ENCODE measurements at places on chromosomes 11 and 22.

DNA sequence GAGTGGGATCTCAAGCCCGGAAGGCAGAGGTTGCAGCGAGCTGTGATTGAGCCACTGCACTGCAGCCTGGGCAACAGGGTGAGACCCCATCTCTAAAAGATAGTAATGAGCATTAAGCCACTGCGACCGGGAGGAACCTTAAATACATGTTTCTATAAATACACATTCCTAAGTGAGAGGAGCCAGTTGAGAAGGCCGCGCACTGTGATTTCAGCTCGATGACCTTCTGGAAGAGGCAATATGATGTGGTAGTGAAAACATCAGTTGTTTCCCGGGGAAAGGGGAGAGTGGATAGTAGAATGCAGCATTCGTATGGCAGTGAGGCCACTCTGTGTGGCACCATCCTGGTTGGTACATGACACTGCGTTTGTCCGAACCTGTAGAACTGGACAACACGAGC lies 18.0 kb downstream of the PTDSS2 start:
- DNase-seq, result no peak

DNA sequence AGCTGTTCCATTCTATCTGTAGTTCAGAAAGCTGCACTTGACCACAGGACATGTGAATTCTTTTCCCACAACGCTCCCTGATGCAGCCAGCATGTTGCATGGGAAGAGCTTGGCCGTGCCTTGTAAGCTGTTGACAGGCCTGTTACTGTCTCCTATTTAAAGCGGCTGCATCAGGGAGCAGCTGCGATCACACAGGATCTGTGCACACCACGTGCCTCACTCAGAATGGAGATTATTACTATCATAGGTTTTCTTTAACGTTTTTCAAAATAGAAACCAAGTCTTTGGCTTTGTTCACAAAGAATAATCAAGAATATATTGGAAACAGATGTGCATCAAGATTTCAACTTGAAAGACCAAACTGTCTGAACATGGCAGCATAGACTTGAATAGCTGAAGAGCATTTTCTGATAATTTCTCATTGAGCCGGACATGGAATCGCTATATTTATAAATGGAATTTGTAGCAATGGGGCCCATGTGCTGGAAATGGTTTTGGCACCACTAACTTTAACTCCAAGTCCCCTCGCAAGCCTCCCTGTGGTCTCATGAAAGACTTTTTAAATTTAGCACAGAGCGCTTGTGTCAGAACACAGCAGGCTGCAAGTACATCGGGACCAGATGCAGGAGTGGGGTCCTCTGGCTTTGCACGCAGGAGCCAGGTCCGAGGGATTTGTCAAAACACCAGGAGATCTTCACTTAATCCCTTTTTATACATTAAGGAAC lies 40.8 kb upstream of the MYO18B start:
- DNase-seq, result no peak

- no peak for DNase-seq
Observed at GRCh38 chr11:35214226-35214770, 75.3 kb downstream of the CD44 start.

- no peak for DNase-seq
Observed at GRCh38 chr11:1440496-1440895, 46.1 kb downstream of the MOB2 start.
